ENCODE measurements at places on chromosomes 5 and 9. TPM values are rescaled to one million over a fixed set of nuclear protein-coding genes. Genes with fewer than 3 reads are reported as not detected.

DNA sequence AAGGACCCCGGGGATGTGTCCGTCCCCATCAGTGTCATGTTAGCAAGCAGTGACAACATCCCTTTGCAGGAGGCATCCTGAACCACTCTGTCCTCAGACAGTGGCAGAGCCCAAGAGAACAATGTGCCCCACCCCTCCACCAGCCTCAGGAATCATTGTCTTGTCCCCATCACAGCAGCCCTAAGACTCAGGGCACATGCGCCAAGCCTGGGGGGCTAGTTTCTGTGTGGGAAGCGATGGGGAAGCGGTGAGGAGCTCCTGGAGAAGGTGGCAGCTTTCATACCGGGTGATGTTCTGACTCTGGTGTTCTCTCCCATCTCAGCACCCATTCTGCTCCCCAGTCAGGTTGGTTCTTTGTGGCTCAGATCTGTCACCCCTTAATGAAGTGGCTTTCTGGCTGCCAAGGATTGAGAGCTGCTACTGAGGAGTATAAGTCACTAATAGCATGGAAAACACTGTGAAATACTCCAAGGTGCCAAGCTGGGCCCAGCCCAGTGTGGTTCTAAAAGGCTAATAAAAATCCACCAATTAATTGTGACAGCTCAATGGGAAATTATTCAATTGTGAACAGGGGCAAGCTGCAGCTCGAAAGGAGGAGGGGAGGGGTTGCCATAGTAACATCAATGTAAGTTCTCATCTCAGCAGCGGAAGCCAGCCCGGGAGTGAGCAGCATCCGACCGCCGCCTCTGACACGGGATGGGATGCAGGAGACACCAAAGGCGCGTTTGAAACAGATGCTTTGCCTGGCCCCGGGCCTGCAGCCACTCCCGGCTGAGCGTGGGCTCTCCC is 4.7 kb downstream of the QRFP start:
- DNase-seq, result no peak

- no peak for DNase-seq
Observed at GRCh38 chr5:135476615-135477581, 24.7 kb upstream of the TIFAB start.

The C6 gene
- 0.05 TPM for total RNA-seq

The FBP2 gene
- total RNA-seq, result not detected
